DMS 273 treated with DMSO at 0.1 percent for 48 hours (cell line): ENCODE measurements at places on chromosomes 2 and 18.

- DNase-seq = no peak
Measured at GRCh38 chr2:195352581-195352980, 304.4 kb upstream of the SLC39A10 start.

- DNase-seq = no peak
Measured at GRCh38 chr2:144364944-144365738, 154.8 kb downstream of the ZEB2 start.

GRCh38 chr2:32011485-32011960 is 715 bp upstream of the MEMO1 start:
- no peak for DNase-seq

- no peak for DNase-seq
Measured at GRCh38 chr18:75407468-75408437, 19.8 kb downstream of the SMIM21 start.

DNA sequence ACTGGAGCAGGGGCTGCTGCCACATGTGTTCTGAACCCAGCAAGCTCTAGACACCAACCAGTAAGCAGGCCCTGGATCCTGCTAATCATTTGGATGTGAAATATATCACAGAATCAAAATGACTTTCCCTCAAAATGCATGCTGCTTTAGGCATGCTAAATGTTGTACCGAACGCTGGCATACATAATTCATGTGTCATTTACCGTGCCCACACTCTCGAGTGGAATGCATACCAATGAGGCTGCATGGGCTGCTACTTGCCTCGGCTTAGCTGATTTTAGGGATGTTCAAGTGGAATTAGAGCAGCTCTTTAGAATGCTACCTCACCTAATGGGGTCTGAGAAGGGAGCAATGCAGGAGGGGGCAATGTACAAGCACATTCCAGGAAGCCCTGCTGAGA is 509.6 kb upstream of the RAB6C start:
- DNase-seq = no peak

GRCh38 chr2:231612109-231612455 is 19.4 kb downstream of the TEX44 start:
- DNase-seq = no peak

GRCh38 chr2:127379712-127380355 is 7.9 kb downstream of the MAP3K2 start:
- DNase-seq = no peak

DNA sequence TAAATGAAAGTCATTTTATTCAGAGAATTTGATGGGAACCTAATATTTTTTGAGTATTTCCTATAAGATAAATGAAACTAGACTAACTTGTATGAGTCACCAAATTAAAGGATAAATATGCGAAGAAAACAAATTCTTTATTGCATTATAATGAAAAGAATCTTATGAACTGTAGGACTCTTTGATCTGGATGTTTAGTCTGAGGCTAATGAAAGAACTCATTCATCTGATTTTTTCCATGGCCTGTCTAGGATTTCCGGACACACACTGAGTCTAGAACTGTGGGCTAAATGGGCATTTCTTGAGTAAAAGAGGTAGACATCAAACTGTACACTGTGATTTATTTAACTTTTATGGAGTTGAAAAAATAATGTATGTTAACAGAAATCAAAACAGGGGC is 43.0 kb downstream of the ZNF519 start:
- no peak for DNase-seq

DNA sequence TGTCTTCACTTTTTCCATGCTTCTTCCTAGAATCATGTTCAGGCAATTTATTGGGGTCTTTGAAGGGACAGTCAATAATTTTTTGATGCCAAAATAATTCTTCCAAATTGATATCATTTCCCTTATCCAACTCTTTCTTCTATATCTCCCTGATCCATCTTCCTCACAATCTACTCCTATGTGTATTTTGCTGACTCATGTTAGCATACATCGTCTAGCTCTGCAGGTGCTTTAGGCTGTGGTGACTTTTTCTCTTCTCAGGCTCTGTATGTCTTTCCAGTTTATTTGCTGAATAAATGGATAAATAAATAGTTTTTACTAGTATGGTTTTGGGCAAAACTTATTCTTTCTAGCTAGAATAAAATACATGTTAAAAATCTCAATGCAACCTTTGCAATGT is 1650.9 kb upstream of the TMEFF2 start:
- DNase-seq = no peak

DNA sequence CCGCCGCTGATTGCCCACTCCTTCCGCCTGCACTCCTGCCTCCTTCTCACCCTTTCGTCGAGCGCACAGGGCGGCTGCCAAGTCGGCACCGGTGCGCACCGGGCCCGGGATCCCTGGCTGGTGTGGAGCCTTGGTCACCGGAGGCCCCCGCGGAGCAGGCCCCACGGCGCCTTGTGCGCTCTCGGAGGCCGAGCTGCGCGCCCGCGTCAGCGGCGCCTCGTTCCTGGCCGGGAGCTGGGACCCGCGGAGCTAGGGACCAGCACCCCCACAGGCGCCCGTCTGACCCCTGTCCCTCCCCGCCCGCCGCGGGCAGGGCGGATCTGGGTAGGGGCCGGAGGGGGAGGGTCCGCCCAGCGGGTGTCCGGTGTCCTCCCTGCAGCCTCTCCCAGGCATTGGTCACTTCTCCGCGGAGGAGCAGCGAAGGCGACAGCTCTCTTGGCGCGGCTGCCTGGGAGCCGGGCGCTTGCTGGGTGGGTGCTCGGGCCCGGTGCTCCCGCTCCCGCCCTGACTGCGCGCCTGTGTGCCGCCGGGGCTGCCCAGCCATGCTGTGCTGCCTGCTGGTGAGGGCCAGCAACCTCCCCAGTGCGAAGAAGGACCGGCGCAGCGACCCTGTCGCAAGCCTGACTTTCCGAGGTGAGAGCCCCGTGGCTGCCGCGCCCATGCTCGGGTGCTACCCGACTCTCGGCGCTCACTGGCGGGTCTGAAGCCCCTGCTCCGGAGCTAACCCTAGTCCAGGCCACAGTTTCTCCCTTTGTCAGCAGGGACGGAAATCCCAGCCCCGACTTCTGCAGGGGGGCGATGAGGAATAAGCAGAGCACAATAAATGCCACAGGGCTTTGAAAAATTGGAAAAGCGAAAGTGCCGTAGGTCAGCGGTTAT is 13.2 kb downstream of the DYSF start:
- no peak for DNase-seq

- no peak for DNase-seq
Measured at GRCh38 chr2:238939521-238940403, 91.9 kb downstream of the TWIST2 start.

DNA sequence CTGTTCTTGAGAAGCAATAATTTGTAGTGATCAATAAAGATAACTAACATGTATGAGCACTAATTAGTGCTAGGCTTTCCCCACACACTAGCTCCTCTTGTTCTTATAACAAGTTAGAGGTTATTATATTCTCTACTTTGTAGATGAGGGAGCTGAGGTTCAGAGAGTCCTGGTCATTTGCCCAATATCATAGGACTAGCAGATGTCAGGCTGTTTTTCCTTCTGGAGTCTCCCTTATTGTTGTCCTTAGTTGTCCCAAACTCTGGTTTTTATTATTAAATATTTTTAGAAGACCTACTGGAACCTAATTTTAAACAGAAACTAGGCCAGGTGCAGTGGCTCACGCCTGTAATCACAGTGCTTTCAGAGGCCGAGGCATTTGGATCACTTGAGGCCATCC is 16.5 kb upstream of the TTC39C start:
- no peak for DNase-seq

- DNase-seq = no peak
Measured at GRCh38 chr18:79664525-79665125, 15.0 kb upstream of the CTDP1 start.

GRCh38 chr2:37324536-37324785 is 172 bp downstream of the PRKD3 start:
- DNase-seq = no peak

GRCh38 chr2:239644011-239644410 is 243.2 kb upstream of the HDAC4 start:
- no peak for DNase-seq

DNA sequence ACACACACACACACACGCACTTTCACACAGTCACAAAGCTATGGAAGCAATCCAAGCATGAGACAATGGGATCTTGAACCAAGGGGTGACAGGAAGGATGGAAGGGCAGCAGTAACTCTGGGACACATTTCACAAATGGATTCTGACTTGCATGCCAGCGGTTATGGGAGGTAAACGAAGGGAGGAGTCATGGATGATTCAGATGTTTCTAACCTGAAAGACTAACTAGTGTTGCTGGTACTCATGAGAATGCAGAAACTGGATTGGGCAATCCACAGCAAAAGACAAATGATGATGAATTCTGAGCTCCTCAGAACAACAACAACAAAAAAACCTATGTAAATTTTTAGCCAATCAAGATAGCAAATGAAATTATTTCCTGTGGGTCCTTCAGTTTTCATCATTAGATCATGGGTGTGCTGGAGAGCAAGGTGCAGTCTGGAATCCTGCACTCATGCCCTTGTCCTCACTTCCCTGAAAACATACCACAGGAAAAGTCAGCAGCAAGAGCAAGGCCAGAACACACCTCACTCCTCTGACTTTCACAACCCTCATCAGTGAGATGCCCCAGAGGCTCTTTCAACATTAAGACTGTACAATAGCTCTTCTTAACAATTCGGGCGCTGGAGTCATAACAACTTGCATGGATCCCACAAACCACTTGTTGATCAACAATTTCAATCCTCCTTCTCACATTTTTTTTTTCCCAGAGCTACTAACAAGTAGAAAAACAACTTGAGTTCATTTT is 32.6 kb downstream of the ABCA12 start:
- DNase-seq = no peak

- DNase-seq = peak; percentile 15
Measured at GRCh38 chr2:173568054-173568453, 213.4 kb downstream of the CDCA7 start.

DNA sequence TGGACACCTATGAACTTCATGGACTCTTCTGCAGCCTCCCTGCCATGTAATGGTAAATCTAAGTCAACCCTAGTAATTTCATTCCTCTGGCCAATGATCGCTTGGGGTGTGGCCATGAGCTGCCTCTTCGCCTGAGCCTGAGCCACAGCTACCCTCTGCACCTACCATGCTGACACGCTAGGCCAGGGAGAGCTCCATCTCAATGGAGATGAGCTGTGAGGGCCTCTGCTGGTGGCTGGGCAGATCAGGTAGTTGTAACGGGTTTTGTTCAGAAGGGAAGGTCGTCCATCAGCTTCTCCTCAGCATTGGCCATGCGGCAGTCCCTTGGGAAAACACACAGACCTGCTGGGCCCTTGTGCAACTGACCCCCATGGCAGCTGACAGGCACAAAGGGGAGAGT is 24.4 kb downstream of the MPHOSPH10 start:
- DNase-seq = no peak

GRCh38 chr2:63888490-63889402 is 47.0 kb downstream of the UGP2 start:
- peak; percentile 2 for DNase-seq

DNA sequence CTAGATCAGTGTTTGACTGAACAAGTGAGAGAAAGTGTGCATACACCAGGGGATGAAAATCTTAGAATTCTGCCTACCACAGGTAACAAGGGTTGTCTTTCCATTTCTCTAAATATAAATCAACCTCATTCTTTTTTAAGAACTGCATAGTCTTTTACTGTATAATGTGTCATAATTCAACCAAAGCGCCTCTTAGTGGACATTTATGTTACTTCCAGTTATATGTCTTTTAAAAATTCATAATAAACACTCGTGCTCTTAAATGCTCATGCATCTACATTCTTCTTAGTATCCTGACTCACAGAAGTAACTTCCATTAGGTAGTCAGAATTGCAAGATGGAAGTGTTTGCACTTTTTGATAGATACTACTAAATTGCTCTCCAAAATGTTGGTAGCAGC is 76.2 kb downstream of the CHRNA1 start:
- DNase-seq = peak; percentile 12

DNA sequence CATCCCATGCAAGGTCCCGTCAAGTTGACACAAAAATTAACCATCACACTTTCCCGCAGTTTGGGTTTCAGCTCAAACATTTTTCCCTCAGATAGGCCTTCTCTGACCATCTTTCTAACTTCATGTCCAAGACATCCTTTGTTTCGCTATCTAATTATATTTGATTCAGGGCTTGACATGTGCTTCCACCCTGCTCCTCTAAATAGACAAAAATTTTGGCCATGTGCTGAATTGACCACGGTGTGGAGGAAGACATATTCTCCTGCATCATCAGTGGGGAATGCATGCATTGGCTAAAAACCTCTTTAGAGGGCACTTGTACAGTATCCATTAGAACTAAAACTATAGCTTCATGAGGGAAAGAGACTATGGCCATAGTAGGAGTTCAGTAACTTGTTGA is 81.2 kb downstream of the PLCL1 start:
- no peak for DNase-seq

DNA sequence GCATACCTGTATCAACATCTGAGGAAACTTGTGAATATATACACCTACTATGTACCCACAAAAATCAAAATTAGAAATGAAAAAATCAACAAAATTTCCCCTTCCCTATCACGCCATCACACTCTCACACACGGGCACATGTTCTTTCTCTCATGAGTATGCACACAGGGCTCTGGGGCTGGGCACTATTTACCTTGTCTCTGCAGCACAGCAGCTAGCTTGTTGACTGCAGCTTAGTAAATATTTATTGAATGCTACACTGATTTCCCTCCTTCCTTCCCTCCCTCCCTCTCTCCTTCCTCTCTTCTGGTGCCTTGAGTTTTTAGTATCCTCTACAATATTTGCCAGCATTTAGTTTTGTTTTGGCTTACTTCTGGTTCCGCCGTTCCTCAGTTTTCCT is 182.7 kb upstream of the LHCGR start:
- DNase-seq = no peak
